ENCODE measurements at places on chromosomes 13 and 19. TPM values are rescaled to one million over a fixed set of nuclear protein-coding genes. Genes with fewer than 3 reads are reported as not detected.

DNA sequence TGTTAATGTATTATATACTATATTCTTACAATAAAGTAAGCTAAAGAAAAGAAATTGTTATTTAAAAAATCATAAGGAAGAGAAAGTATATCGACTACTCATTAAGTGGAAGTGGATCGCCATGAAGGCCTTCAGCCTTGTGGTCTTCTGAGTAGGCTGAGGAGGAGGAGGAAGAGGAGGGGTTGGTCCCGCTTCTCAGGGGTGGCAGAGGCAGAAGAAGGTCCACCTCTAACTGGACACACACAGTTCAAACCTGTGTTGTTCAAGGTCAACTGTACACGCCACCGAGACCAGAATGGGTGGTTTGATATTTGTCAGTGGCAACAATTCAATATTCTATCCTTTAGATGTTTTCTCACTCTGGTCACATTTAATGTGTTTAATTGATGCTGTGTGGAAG is 67.2 kb downstream of the ALOX5AP start:
- peaks cover 10% of the 10 kb centered on the region for H3K4me1 ChIP-seq
- H3K4me3 ChIP-seq = peak overlapping the region; percentile 58
- DNase-seq = no peak

- no peaks in the 10 kb centered on the region for H3K27me3 ChIP-seq
- H3K27ac ChIP-seq = peak overlapping the region; percentile 90
- H3K36me3 ChIP-seq = no peaks in the 10 kb centered on the region
- peak overlapping the region; percentile 28 for H3K4me3 ChIP-seq
- peaks cover 69% of the 10 kb centered on the region for H3K4me1 ChIP-seq
Observed at GRCh38 chr13:44300895-44301638, 72.6 kb upstream of the SERP2 start.

DNA sequence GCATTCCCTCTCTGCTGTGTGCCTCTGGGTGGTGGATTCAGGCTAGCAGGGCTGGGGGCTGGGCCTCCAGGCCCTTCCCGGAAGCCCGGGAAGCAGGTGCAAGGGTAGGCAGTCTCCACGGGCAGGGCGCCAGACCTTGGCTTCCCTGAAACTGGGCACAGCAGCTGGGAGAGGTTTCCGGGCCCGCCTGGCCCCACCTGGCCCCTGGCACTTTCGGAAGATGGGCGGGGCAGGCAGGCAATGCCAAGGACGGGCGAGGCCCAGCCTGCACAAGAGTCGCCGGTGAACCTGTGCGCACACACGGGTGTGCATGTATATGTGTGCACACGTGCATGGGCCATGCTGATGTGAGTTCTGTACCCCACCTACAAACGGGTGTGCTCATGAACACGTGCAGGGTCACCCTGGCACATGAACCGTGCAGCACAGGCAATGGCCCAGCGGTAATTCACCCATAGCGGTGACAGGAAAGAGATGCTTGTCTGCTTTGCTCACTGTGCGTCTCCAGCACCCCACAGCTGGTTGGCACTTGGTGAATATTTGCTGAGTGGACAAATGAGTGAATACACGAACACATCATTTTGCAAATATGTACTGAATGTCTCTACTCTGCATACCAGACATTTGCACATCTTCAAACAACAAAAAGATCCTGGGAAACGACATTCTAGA is 15.3 kb downstream of the GADD45B start:
- H3K27me3 ChIP-seq = no peaks in the 10 kb centered on the region
- H3K4me1 ChIP-seq = peaks cover 37% of the 10 kb centered on the region
- peak overlapping the region; percentile 46 for H3K27ac ChIP-seq
- H3K4me3 ChIP-seq = peak overlapping the region; percentile 4
- no peaks in the 10 kb centered on the region for H3K36me3 ChIP-seq

- H3K4me3 ChIP-seq = no peak overlapping the region
- DNase-seq = no peak
- H3K36me3 ChIP-seq = no peaks in the 10 kb centered on the region
- no peaks in the 10 kb centered on the region for H3K27me3 ChIP-seq
- H3K27ac ChIP-seq = no peak overlapping the region
Observed at GRCh38 chr13:38636761-38637160, 50.1 kb upstream of the FREM2 start.

DNA sequence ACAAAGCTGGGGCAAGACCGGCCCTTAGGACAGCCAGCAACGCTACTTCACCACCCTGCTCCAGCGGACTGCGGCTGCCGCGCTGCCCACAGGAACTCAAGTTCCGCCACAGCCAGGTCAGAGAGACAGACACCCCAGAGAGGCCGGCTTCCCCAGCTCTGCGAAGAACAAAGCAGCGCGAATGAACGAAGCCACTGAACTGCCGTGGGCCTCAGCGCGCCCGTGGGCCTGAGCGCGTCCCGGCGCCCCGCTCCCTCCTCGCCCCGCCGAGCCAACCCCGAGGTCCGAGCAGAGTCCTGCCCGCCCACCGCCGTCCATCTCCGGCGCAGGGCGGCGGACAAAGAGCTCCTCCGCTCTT is 158.4 kb downstream of the RNF17 start:
- H3K4me1 ChIP-seq = no peaks in the 10 kb centered on the region
- no peaks in the 10 kb centered on the region for H3K27me3 ChIP-seq
- no peaks in the 10 kb centered on the region for H3K36me3 ChIP-seq
- H3K27ac ChIP-seq = peak overlapping the region; percentile 97
- DNase-seq = no peak
- H3K4me3 ChIP-seq = peak overlapping the region; percentile 79

DNA sequence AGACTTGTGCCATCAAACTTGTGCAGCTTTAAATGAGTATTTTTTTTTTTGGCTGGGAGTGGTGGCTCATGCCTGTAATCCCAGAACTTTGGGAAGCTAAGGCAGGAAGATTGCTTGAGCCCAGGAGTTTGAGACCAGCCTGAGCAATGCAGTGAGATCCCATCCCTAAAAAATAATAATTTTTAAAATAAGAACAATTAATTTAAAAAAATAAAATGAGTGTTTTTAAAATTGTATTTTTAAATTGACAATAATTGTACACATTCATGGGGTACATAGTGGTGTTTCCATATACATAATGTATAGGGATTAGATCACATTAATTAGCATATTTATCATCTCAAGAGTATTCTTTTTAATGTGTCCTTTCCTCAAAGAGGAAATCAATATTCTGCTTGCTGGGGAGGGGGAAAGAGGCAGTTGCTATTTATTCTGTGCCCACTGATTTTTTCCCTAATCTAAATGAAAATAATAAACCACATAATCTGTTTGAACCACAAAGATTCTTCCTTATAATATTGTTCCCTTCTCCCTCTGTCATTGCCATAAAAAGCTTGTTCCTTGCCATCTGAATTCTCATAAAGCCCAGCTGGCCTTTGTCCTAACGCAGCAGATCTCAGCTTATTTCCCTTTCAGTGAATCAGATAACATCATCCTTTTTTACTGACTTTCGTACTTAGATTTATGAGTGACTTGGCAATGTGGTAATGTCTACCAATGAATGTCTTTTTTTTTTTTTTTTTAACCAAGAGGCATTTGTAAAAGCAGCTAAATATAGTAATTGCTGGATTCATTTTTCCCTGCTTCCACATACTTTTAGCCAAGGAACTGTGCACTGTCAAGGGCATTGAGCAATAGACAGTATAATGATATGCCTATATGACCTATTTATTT is 81.8 kb upstream of the RUBCNL start:
- no peaks in the 10 kb centered on the region for H3K36me3 ChIP-seq
- no peaks in the 10 kb centered on the region for H3K27me3 ChIP-seq
- no peak overlapping the region for H3K4me3 ChIP-seq
- DNase-seq = no peak

- peak within 1 kb of the TSS; percentile 94 for H3K27ac ChIP-seq
- peaks cover 39% of the 10 kb centered on the region for H3K36me3 ChIP-seq
- peak; percentile 100 for DNase-seq
- H3K4me1 ChIP-seq = peaks cover 21% of the 10 kb centered on the region
Observed at GRCh38 chr19:44891016-44891882, at the start of gene TOMM40. Gene TOMM40 (plus strand): TSS chr19:44891254. CDS start chr19:44891416, 162 bp downstream.

DNA sequence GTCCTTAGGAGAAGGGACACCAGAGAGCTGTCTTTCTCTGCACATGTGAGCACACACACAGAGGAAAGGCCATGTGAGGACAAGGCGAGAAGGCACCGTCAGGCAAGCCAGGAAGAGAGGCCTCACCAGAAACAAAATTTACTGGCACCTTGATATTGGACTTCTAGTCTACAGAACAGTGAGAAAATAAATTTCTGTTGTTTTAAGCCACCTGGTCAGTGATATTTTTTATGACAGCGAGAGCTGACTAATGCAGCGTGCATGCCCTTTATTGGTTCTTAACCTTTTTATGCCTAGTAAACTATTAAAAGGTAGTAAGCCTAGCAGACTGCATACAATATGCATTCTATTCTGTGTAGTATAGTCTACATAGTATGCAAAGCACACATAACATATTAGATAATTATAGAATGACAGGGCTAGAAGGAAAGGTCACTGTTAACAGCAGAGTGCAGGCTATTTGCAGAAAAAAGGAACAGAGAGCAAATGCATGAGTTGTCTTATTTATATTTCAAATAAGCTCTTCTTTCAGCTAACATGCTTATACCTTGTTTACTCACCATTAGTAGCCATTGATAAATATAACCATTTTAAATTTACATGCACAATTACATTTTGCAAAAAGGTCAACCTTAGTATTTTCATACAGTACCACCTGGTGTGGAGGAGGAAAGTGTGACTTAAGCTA is 25.2 kb upstream of the KATNAL1 start:
- H3K27me3 ChIP-seq = no peaks in the 10 kb centered on the region
- no peaks in the 10 kb centered on the region for H3K4me1 ChIP-seq
- no peaks in the 10 kb centered on the region for H3K36me3 ChIP-seq
- no peak overlapping the region for H3K4me3 ChIP-seq
- H3K27ac ChIP-seq = no peak overlapping the region

DNA sequence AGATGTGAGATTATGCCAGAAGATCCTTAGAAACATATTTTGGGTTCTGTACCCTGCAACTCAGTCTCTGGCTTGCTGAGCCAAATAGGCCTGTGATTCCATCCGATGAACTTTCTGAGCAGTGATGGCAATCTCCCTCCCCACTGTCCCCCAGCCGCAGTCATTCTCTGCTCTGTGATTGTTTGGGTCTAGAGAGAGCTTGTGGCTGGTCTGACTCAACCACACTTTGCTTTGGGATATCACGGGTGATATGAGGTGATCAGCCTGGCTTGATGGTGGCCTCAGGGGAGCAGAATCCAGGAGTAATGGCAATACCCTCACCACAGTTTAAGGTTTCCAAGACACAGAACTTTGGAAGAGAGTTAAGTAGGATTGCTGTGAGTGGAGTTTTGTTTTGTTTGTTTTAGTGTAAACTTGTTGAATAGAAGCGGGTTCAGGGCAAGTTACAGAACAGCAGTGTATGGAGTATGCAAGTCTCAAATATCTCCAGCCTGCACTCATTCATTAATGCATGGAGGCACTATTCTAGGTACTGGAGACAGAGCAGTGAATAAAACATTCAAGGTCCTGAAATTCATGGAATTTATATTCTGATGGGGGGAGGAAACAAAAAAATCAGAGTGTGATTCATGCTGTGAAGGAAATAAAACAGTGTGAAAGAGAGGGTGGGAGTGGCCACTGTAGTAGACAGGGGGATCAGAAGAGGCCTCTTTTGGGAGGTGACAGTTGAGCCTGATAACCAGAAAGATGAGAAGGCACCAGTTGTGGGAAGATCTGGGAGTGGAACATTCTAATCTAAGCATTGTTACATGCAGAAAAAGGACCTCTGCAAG is 5.3 kb downstream of the SAMD4B start:
- H3K4me1 ChIP-seq = peaks cover 63% of the 10 kb centered on the region
- peaks cover 13% of the 10 kb centered on the region for H3K36me3 ChIP-seq
- no peak for DNase-seq

DNA sequence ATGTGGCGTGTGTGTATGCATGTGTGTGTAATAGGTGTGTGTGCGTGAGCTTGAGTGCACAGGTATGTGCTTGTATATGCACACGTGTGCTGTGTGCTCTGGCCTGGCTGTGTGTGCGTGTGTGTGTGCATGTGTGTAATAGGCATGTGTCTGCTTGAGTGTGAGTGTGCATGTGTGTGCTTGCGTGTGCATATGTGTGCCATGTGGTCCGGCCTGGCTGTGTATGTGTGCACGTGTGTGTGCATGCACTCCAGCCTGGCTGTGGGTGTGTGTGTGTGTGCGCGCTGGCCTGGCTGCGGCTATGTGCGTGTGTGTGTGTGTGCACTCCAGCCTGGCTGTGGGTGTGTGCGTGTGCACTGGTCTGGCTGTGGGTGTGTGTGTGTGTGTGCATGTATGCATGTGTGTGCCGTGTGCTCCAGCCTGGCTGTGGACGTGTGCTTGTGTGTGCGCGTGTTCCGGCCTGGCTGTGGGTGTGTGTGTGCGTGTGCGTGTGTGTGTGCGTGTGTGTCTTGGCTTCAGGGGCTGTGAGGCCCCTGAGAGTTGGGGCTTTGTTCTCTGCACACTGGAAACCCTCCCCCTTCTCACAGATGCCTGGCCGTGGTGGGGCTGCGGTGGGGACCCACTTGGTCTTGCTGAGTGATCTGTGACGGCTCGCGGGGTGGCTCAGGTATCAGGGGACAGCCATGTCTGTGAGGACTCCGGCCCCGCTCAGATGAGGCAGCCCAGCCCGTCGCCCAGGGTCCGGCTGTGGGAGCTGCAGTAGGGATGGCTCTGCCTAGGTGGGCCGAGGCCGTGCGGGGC is 8.2 kb downstream of the SPPL2B start:
- no peaks in the 10 kb centered on the region for H3K36me3 ChIP-seq
- no peak overlapping the region for H3K4me3 ChIP-seq
- peaks cover 19% of the 10 kb centered on the region for H3K4me1 ChIP-seq
- H3K27me3 ChIP-seq = no peaks in the 10 kb centered on the region
- no peak for DNase-seq
- no peak overlapping the region for H3K27ac ChIP-seq

DNA sequence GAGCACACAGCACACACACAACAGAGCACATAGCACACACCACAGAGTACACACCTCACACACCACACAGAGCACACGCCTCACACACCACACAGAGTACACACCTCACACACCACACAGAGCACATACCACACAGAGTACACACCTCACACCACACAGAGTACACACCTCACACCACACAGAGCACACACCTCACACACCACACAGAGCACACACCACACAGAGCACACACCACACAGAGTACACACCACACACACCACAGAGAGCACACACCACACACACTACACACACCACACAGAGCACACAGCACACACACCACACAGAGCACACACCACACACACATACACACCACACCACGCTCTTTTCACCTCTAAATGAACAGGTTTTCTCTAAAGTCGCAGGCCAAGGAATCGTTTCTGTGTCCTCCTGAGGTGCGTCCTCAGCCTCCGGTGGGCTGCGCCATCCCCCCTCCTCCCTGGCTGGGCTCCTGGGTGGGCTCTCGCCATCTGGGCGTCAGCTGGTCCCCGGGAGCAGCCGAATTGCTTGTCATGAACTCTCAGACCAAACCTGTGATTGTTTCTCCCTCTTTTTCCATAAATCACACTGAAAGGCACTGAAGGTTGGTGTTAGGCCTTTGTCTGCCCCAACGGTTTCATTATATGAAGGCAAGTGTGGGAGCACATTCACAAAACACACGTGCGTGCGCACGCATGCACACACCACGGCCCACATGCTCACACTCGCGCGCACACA is 37.4 kb downstream of the TMEM255B start:
- H3K27me3 ChIP-seq = no peaks in the 10 kb centered on the region
- DNase-seq = no peak
- no peak overlapping the region for H3K27ac ChIP-seq
- H3K4me1 ChIP-seq = no peaks in the 10 kb centered on the region

The SULT2A1 gene
- total RNA-seq = not detected

The SAMD1 gene
- 27.3 TPM for total RNA-seq

The OLFM4 gene
- total RNA-seq = 0.76 TPM

The ZNF546 gene
- 4.3 TPM for total RNA-seq

The INSR gene
- total RNA-seq = 60.6 TPM

The PEG3 gene
- total RNA-seq = 1.9 TPM

The ZNF98 gene
- total RNA-seq = not detected
